Fibroblast of skin of scalp (primary cell): ENCODE measurements at places on chromosomes 5 and 9.
A peak's percentile ranks its signal among the peaks of the same experiment; 100 is the strongest.

- DNase-seq: no peak
Observed at GRCh38 chr9:108617676-108618075, 238.1 kb downstream of the ACTL7B start.

DNA sequence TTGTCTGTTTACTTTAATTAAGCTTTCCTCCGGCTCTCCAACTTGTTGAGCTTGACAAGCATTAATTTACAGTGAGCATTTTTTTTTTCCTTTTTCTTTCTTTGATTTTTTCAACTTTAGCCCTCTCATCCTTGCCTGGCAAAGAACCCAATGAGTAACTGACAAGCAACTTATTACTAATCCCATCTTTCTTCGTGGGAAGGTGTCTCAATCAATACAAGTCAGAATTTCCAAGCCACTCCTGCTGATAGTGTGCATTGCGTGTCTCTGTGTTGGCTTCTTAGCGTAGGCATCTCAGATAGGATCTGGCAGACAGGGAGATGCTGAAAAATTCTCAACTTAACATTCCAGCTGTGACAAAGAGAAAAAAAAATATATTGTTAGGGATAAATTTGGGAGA is 527.7 kb upstream of the WWC1 start:
- DNase-seq: peak; percentile 87

DNA sequence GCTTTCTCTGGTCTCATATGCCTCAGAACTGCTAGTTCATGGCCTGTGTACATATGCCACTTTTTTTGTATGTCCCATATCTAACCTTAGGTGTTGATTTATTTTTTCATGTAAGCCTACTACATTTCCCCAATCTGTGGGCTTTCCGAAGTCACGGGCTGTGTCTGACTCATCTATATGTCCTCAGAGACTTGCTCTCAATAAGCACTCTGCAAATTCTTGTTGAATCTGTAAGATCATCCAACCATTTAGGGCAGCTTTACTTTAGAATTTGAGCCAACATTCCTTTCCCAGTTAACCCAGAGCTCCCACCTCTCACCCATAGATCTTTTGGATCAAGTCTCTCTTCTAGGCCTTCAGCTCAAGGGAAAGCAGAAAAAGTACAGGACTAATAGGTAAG is 263.4 kb downstream of the SEC61B start:
- DNase-seq: peak; percentile 85

- DNase-seq: no peak
Observed at GRCh38 chr5:102294886-102295395, 1.1 kb downstream of the SLCO4C1 start.
